Fibroblast of gingiva (primary cell): ENCODE measurements at places on chromosomes 7 and 10.

- DNase-seq, result no peak
Measured at GRCh38 chr10:96013956-96014355, 29.4 kb upstream of the CCNJ start.

DNA sequence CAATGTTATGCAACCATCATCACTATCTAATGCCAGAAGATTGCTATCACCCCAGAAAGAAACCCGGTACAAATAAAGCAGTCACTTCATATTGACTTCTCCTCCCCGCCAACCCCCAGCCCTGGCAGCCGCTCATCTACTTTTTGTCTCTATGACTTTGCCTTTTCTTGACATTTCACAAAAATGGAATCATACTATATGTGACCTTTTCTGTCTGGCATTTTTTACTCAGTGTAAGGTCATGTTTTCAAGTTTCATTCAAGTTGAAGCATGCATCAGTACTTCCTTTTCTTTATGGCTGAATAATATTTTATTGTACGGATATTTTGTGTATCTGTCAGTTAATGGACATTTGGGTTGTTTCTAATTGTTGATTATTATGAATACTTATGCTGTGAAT lies 28.1 kb downstream of the FHIP2A start:
- DNase-seq, result no peak

- no peak for DNase-seq
Measured at GRCh38 chr7:75963381-75963995, 30.9 kb downstream of the TMEM120A start.

DNA sequence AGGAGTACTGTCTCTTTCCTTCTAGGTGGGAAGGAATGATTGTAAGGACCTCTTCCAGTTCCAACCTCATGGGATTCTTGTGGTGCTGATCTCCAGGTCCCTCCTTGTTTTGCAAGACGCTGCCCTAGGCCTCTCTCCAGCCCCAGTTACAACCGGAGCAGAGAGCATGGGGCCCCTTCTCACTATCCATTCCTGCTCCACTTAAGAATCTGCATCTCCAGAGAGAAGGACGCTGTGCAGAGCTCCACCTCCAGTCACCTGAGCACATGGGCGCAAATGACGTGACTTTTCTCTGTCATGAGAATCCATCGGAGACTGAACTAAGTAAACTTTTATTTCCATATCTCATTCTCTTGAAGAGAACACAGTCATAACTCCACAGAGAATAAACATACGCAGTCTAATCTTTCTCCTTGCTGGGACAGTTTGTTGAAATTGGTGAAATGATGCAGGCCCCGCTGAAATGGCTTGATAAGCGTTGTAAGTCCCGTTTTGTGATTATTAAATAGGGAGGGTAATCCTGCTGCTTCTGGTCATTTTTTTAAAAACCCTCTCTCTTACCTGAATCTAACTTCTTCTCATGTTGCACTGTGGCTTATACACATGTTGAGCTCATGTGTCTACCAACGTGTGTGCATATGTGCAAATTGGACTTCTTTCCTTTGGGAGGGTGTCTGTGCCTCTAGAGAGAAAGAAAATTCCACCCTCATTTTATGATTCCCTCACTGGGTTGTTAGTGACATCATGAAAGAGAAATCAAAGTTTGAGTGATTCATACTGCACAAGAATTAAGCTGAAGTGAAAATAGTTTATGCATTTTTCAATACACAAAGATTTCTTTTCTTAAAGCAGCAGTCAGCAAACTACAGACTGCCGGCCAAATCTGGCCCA lies 133.2 kb upstream of the TBX20 start:
- no peak for DNase-seq

DNA sequence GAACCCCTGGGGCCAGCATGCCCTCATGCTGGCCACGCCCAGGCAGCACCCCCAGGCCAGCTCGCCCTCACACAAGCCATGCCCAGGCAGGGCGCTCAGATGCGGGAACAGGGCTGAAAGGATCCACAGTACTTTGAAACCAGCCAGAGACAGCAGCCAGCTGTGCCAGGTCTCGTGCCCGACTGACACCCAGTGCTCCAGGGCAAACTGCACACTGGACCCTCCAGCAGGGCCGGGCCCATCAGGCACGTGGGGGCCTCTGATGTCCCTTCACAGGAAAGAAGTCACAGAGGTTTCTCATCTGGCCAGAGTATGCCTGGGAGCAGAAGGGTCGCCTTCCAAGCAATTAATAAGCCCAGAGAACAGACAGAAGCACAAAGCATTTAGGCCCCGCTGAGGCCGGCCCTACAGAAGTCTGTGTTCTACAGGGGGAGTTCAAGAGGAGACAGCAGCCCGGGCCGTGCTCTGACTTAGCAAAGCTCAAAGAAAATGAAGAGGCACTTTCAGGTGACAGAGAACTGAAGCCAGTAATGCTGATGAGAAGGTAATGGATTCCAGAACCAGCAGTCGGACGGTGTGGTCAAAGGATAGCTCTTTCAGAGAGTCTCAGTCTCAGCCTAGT lies 21.4 kb downstream of the MAD1L1 start:
- no peak for DNase-seq
